Effector memory CD8-positive, alpha-beta T cell (primary cell): ENCODE measurements at places on chromosomes 6 and 20.

DNA sequence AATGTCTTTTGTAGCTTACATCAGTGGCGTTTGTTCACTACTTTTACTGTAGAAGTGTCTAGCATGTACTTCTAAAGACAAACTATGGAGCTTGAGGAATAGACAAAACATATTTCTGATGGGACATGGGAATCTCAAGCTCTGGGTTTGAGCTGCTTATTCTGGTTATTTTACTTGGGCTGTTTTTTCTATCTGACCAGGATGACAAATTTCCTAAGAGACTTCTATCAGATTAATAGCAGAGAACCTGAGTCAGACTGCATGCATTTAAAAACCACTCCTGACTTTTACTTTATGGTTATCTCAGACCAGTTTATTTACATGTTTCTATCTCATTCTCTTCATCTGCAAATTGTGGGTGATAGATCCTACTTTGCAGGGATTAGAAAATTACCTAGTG is 1282.3 kb upstream of the GJE1 start:
- no peak for DNase-seq

GRCh38 chr6:106381881-106382280 is 21.4 kb downstream of the CRYBG1 start:
- no peak for DNase-seq

DNA sequence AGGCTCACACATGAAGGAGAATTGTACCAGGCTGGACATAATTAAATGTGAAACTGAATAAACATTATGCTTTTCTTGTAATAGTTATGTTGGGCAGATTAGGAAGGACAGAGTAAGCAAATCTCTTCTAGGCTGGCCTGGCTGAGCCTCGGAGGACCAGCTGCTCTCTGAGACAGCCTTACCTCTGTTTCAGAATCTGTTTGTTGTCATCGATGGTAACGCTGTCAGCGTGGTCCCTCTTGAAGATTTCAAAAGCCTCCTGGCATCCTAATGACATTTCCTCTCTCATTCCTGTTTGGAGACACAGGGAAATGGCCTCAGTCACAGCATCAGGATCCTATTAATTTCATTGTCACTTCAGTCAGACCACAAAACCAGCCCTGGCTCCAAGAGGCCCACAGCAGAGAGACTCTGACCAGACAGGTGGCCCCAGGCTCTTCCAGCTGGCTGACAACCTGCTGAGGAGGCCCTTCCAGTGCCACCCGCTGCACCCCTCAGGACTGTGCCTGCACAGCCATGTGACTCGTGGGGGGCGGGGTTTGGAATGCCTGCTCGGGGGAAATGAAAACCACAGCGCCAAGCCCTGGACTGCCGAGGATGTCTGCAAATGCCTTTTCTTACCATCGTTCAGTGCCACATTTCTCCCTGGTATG is 108.5 kb upstream of the KCNK16 start:
- no peak for DNase-seq

DNA sequence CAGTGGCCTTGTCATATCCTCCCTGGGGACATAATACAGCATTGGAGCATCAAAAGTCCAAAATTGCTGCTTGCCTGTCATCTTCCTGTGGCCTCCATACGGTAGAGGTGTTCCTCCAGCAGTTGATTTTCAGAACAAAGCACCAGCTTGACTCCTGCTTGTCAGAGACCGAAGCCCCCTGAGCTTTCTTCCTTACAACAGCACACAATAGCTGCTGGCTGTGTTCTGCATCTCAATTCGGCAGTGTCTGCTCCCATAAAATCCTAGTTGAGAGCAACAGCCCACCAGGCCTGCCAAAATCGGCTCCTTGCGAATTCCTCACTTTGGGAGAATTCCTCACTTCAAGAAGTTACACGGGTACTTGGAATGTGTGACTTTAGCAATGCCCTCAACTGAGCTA is 372.9 kb downstream of the SAMD5 start:
- no peak for DNase-seq

DNA sequence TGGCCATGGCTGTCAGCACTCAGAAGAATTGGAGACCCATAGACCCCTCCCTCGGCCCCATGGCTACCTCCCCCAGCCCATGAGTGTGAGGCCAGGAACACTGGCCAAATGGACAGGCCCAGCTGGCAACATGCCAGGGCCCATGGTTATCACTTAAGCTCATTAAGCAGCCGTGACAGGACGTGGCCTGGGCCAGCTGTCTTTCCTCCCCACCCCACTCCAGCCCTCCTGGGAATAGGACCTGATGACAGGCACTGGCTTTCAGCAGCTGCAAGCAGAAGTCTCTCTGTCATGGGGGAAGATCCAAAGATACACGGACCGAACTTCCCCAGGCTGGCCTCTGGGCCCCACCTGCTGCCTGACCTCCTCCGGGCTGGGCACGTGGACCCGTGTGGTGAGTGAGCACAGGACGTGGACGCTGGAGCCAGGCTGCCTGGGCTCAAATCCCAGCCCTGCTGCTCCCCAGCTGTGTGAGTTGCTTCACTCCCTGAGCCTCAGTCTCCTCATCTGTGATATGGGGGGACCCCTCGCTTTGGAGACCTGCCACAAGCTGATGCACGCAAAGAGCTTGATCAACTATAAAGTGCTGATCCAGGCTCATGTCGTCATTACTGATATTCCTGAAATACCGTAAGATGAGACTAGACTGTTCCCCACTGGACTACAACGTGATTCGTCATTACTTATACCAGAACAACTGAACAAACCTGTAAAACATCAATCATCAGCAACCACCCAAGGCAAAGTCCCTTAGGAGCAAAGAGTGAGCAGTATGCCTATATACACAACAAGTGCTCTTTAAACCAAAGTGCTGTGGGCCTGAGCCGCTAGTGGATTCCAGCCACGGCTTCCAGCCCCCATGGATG is 22.0 kb upstream of the VSTM2L start:
- no peak for DNase-seq

DNA sequence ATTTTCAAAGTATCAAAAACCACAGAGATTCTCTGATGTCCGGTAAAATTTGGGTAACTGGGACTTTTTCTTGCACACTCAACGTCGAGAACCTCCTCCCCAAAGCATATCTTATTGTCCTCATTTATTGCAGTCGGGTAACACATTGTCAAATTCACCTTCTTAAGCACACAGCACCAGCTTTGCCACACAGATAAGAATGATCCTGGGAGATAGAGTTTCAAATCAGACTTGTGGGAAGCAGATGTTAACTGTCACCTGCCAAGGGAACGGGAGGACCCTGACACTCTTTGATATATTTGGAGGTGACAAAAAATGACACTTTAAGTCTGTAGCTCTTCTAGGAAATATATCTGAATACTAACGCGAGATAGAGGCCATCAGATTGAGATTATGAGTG is 282.1 kb upstream of the BMP2 start:
- no peak for DNase-seq

- no peak for DNase-seq
Measured at GRCh38 chr20:13424174-13424833, 203.2 kb downstream of the ISM1 start.

DNA sequence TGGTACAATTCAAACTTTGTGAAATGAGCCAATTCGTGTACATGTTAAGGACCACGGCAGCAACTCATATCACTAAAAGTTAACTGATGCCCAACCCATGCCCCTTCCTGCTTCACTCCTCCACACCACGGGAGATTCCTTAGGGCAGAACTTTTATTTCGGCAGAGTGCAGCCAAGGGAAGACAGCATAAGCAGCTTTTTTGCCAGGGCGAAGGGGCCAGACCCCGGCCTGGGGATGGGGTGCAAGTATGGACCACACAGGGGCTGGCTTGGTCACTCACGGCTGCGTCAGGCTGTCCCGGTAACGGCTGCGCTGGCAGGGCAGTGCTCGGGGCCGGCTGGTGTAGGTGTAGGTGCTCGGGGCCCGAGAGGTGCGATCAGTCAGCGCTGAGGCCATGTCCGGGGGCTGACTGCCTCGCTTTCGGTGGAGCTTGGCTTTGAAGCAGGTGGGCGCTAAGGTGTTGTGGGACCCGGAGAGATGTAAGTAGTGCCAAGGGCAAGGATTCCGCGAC is 792 bp downstream of the RSPH3 start:
- DNase-seq = no peak

DNA sequence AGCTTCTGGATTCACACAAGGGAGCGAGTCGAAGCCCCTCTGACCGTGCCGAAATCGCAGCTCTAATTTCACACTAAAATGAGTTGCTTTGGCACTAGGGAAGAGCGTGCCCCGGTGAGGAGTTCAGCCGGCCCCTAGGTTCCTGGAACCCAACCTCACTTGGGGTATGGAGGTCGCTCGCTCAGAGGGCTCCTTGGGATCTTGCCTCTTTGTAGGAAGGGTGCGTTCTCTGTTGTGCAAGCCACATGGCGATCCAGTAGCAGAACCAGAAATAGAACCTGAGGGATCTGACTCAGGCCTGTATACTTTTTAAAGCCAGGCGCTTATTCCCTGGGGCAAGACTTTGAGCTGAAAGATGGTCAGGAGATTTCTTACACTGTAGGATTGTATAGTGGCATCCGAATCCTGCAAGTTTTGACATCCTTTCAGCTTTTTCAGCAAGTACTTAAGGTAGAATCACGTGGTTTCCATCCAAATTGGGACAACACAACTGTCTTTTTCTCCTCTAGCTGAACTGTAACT is 861 bp upstream of the RALGAPA2 start:
- DNase-seq = no peak

DNA sequence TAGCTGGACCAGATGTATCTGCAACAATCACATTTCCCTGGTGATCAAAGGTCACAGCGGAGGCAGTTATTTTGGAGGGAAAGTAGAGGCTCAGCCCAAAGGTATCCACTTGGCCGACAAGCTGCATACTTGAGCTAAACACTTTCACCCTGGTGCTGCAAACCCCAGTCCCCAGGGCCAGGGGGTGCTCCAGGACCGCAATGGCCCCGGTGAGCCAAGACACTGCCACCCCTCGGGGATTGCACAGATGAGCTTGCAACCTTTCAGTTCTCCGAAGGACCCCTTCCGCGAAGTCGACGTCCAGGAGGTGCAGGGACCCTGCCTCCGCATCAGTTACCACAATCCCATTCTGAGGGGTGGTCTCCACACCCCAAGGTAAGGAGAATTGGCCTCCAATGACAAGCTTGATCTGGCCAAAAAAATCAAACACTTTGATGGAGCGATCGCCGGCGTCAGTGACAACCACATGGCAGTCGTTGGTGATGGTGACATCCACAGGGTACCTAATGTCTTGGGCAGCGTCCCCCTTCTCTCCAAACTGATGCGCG is 823 bp downstream of the NHLRC1 start:
- DNase-seq = no peak

- DNase-seq = no peak
Measured at GRCh38 chr6:152150196-152150595, 342.7 kb downstream of the ESR1 start.

DNA sequence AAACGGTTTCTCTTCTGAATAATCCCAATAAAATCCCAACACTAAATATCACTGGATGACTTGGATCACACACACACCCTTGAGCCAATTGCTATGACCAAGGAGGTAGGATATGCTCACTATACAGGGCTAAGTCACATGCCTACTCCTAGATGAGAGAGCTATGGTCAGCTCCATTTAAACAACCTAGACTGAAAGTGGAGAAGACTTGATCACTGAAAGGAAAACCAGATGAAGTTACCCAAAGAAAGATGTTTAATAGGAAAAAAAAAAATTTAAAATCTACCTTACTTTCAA is 18.9 kb upstream of the COL19A1 start:
- no peak for DNase-seq

DNA sequence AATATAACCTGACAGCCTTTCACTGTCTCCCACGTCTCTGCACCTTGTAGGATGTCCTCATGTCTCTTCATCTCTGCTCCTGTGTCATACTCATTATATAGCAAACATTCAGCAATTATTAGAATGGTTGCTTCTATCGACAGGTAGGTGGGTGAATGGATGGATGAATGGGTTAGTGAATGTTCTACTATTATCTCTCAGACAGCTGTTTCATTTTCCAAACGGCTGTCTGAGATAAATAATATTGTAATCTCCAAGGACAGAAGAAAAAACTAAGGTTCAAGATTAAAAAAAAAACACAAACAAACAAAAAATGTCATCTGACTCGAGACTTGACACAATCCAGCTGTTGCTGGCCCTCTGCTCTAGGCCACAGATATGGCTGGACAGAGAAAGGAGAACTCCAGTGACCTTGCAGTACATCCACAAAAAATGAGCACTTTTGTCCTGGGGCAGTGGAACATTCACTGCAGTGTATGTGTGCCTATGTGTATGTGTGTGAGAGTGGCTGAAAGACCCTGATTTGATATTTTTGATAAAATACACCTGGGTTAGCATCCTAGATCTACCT is 2.1 kb downstream of the HNF4A start:
- DNase-seq = no peak

- DNase-seq = no peak
Measured at GRCh38 chr6:115796061-115796460, 264.6 kb downstream of the FRK start.

GRCh38 chr6:155882527-155883333 is 427.1 kb upstream of the NOX3 start:
- no peak for DNase-seq

- no peak for DNase-seq
Measured at GRCh38 chr6:151440930-151441329, 11.0 kb downstream of the RMND1 start.
